ENCODE measurements at places on chromosomes 2 and 18.

- no peak for DNase-seq
Measured at GRCh38 chr2:160453111-160453820, 40.3 kb downstream of the RBMS1 start.

GRCh38 chr2:1937066-1937465 lies 192.8 kb upstream of the PXDN start:
- no peak for DNase-seq

DNA sequence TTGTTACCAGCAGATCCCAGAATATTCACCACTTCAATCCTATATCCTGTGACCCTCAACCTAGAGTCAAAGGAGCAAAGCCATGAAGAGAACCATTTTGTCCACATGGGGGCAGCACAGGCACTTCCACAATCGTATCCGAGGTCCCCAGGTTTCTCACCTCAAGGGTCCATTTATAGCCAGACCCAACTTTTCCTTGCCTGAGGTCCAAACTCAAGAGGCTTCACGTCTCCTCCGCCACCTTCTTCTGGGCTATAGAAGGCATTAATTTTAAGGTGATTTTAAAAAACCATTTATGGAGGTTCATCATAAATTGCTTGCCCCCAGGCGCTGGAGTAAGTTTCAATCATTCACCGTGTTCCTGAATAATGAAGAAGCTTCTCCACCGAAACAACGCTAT lies 111.6 kb upstream of the NABP1 start:
- DNase-seq, result no peak

GRCh38 chr2:19757586-19757985 lies 144.2 kb downstream of the TTC32 start:
- no peak for DNase-seq

- no peak for DNase-seq
Measured at GRCh38 chr18:61489334-61489733, 156.1 kb downstream of the CDH20 start.

- DNase-seq, result no peak
Measured at GRCh38 chr2:26884486-26884885, 36.6 kb downstream of the DPYSL5 start.

GRCh38 chr2:213491376-213491775 lies 207.1 kb downstream of the SPAG16 start:
- DNase-seq, result no peak

DNA sequence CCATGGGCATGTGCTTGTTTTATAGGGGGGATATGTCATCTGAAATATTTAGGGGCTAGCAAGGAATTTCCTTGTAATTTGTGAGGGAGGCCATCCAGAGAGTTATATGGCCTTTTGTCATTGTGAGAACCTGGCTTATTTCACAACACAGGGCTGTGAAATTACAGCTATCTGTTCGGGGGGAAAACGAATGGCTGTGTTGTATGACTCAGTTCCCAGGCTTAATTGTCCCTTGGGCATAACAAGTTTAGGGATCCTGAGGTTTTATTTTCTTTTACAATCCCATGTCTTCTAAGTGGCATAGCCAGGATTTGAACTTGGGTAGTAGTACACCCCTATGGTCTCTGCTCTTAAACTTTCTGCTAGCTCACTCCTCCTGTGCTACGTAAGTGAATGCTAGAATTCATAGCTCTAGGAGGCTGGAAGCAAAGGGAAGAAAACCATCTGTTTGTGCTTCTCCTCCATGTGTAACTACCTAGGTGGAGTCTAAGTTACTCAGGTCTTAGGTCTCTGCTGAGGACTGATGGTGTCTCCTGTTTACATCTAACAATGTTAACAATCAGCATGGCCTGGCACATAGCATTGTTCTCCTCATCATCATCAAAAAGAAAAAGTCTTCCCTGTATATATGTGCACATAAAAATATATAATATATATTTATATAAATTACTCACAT lies 53.8 kb downstream of the SKA1 start:
- no peak for DNase-seq

GRCh38 chr2:129872446-129872845 lies 107.0 kb upstream of the RAB6C start:
- no peak for DNase-seq

DNA sequence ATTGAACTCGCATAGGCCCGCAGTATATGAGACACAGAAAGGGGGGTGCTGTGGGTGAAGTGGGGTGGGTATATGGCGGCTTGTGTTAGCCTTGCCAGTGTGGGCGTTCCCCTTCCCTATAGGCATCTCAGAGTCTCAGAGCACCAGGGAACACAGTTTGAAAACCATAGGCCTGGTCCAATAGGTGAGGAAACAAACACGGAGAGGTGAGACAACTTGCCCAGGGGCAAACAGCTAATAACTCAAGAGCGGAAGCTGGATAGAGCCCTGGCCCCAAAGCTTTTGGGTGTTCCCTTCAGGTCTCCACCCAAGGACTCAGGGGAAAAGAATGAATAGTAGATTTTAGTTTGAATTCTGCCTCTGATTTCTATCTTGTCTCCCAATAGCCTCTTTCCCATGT lies 7.9 kb downstream of the LIPG start:
- DNase-seq, result no peak

DNA sequence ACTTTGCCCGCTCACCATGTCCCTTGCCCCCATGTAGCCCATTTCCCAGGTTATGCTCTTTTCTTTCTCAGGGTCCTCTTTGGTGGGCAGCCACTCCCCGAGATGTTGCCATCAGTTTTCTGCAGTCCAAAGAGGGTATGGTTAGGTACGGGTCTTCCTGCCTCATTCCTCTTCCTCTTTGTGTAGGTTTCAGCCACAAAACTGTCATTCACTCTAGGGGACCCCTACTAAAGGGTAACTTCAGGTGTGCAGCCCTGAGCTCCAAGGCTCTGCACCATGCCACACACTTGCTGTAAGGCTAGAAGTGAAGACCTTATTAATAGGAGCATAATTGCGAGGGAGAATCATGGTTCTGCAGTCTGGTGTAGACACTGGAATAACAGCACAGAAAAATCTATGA lies 99.8 kb upstream of the ZNF397 start:
- no peak for DNase-seq

- no peak for DNase-seq
Measured at GRCh38 chr18:37166491-37166890, 337.6 kb downstream of the KIAA1328 start.

DNA sequence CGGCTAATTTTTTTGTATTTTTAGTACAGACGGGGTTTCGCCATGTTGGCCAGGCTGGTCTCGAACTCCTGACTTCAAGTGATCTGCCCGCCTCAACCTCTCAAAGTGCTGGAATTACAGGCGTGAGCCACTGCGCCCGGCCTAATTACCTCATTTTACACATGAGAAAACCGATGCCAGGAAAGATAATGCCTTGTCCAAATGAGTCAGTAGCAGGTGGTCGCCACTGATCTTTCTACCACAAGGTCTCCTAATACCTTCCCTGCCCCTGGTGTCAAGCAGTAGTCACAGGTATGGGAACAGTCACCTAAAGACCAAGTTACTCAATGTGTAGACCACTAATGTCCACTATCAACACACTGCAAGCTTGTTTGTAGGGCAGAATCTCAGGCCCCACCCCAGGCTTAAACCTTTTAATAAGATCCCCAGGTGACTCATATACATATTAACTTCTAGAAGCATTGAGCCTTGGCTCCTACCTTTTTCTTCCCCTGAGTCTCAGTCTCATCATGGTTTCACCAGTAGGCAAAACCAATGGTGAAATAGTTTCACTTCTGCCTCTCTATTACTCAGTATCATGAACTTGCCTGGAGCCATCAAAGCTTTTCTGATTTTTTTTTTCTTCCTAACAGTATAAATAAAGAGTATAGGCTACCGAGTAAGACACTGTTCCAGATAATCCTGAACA lies 6.9 kb upstream of the EPB41L5 start:
- no peak for DNase-seq

- DNase-seq, result peak; percentile 88
Measured at GRCh38 chr2:111975053-111975552, 76.7 kb downstream of the MERTK start.

DNA sequence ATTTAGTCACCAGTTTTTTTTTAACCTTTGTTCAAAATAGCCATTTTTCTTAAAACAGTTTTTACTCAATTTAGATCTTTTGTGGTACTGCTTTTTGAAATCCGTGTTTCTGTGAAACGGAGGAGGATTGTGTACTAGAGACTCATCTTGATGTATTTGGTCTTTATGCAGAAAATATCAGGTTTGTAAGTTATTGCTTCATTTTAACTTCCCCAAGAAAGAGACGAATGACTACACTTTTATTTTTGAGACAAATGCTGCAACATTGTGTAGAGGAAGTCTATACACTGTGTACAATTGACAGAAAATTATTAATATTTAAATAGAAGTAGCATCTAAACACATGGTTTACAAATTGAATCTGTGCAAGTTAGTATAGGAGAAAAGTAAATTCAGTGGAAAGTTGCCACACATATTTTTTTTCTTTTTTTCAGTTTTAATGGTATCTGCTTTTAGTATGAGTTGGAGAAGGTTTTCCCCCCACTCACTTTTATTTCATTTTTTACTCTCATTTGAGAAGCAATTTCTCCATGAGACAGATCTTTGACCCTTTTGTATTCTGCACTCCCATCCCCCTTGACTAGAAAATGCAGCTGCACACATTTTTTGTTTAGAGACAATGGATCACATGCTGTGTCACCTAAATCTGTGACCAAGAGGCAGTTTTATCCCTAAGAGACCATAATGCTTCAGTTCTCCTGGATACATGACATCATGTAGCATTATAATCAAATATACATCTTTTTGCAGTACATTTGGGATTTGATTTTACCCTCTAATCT lies 200.8 kb upstream of the STON1 start:
- no peak for DNase-seq

- no peak for DNase-seq
Measured at GRCh38 chr2:2919574-2920365, 457.8 kb downstream of the EIPR1 start.

DNA sequence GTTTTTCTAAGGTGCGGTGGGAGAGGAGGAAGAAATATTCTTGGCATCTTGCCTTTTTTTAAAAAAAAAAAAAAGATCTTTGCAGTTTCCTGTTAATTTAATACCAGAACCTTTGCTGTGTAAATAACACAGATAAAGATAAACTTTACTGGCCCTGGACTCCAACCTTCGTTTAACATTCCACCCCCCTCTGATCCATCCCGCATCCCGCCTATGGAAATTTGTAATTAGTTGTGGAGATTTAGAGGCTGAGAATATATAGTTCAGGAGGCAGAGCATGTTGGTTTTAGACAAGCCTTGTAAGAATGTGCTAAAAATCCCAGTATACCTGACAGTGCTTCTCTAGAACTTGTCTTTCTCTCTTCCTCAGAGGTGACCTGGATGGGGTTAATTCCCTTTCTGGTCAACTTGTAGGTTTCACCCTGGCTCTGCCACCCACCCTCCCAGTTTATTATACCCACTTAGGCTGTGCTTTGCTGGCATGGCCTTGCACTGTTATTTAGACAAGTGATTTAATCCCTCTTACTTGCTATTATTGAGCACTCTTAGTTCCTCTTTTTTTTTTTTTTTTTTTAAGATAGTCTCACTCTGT lies 2.9 kb upstream of the C2orf72 start:
- DNase-seq, result no peak

GRCh38 chr2:160372585-160372984 lies 121.0 kb downstream of the RBMS1 start:
- no peak for DNase-seq

Data from non-pigmented ciliary epithelial cell (primary cell).